ENCODE measurements at places on chromosomes 4 and X. TPM values are rescaled to one million over a fixed set of nuclear protein-coding genes. Genes with fewer than 3 reads are reported as not detected.

The NDNF gene
- 0.16 TPM for total RNA-seq

The LINC00632 gene
- 0.49 TPM for total RNA-seq

The CLDN2 gene
- not detected for total RNA-seq

The F11 gene
- not detected for total RNA-seq

The NHS gene
- under 0.01 TPM for total RNA-seq

The C4orf36 gene
- 0.16 TPM for total RNA-seq

The AR gene
- 0.49 TPM for total RNA-seq

The ZFP42 gene
- 0.16 TPM for total RNA-seq

The ZNF711 gene
- 0.16 TPM for total RNA-seq

The EDA2R gene
- 1.8 TPM for total RNA-seq

The TREX2 gene
- 2.1 TPM for total RNA-seq

The SLC4A4 gene
- total RNA-seq: under 0.01 TPM

The TMPRSS11B gene
- total RNA-seq: not detected

The MAGEE2 gene
- total RNA-seq: not detected

The TENM3 gene
- total RNA-seq: 46.7 TPM

The CLIC2 gene
- 10.4 TPM for total RNA-seq

The MSANTD1 gene
- total RNA-seq: 0.82 TPM

The HTN3 gene
- not detected for total RNA-seq

The LRIT3 gene
- 0.06 TPM for total RNA-seq

The FAM149A gene
- 0.19 TPM for total RNA-seq

The NUDT10 gene
- 0.13 TPM for total RNA-seq

All from bladder microvascular endothelial cell (primary cell).